ENCODE measurements at places on chromosomes 1 and 21.

- H3K4me1 ChIP-seq, result no peaks in the 10 kb centered on the region
- H3K27ac ChIP-seq, result no peak overlapping the region
- no peaks in the 10 kb centered on the region for H3K27me3 ChIP-seq
- H3K4me3 ChIP-seq, result no peak overlapping the region
These were observed 381.6 kb downstream of the DSCAM start for GRCh38 chr21:40465382-40465781.

- peaks cover 5% of the 10 kb centered on the region for H3K4me1 ChIP-seq
- no peaks in the 10 kb centered on the region for H3K27me3 ChIP-seq
- no peak overlapping the region for H3K4me3 ChIP-seq
- H3K36me3 ChIP-seq, result no peaks in the 10 kb centered on the region
These were observed 1.1 kb upstream of the LCK start for GRCh38 chr1:32249831-32250525.

GRCh38 chr1:112439592-112439991 lies 43.6 kb downstream of the CTTNBP2NL start:
- DNase-seq, result no peak
- no peaks in the 10 kb centered on the region for H3K4me1 ChIP-seq
- H3K27ac ChIP-seq, result no peak overlapping the region
- H3K36me3 ChIP-seq, result no peaks in the 10 kb centered on the region
- H3K27me3 ChIP-seq, result no peaks in the 10 kb centered on the region

GRCh38 chr1:206782448-206782847 lies 10.2 kb upstream of the IL10 start:
- DNase-seq, result no peak
- H3K27me3 ChIP-seq, result peaks cover 5% of the 10 kb centered on the region
- H3K27ac ChIP-seq, result no peak overlapping the region
- no peak overlapping the region for H3K4me3 ChIP-seq
